SK-N-SH (cell line): ENCODE measurements at places on chromosomes 13 and 19. TPM values are rescaled to one million over a fixed set of nuclear protein-coding genes. Genes with fewer than 3 reads are reported as not detected.

ASPDH gene
- polyA plus RNA-seq = 0.07 and 0.32 TPM in 2 replicates

DNA sequence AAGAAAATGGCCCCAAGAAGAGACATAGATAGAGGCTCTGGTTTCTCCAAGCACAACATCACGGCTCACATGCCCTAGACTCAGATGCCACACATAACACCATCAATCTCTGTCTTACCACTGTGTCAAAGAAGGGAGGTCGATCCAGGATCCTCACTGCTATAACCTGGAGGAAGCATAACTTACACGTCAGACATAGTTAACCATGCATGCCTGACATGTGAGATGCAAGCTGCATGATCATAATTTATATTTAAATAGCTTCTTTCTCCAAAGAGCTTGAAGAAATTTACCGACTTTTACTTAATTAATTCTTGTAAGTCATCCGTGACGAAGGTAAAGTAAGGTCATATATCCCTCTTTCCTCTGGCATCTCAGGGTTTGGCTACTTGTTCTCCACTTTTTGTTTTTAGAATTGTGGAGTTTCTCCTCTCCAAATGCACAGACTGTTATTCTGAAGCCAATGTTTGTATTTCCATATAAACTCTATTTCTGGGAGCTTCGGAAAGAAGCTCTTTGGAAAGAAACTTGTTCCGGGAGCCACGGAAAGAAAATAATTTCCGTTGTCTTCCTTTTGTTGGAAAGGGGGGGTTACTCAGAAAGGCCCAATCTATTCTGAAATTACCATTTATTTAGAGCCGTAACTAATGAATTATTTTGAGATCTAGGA is 205.6 kb downstream of the LHFPL6 start:
- no peak for DNase-seq

GRCh38 chr13:20869540-20869939 is 33.0 kb downstream of the XPO4 start:
- peak; percentile 6 for DNase-seq

KIR2DL1 gene
- polyA plus RNA-seq = not detected in 2 replicates

MBD3 gene
- 74.1 and 96.5 TPM in 2 replicates for polyA plus RNA-seq
